SK-N-MC (cell line): ENCODE measurements at places on chromosomes 13 and 19.

DNA sequence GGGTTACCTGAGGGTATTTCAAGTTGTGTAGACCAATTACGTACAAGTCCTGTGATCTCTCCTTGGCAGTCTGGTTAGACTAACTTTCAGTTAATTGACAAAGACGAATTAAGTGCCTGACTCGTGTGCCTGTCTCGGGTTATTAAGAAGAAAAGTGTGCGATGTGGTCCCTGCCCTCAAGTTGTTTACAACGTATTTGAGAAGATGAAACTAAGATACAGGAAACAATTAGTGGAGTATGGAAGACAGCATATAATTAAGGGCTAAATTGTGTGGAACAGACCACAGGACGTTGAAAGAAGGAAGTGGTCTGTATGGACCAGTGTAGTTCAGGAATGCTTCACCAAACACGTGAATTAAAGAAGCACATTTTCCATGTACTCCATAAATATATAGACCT is 49.2 kb downstream of the KLF5 start:
- no peak for DNase-seq

GRCh38 chr13:79287939-79288795 is 117.9 kb downstream of the RBM26 start:
- DNase-seq = no peak

- DNase-seq = no peak
Observed at GRCh38 chr19:6232601-6233055, 47.1 kb downstream of the MLLT1 start.

GRCh38 chr19:15758379-15758778 is 20.6 kb downstream of the OR10H3 start:
- no peak for DNase-seq

GRCh38 chr13:103539265-103539664 is 473.0 kb upstream of the SLC10A2 start:
- no peak for DNase-seq

DNA sequence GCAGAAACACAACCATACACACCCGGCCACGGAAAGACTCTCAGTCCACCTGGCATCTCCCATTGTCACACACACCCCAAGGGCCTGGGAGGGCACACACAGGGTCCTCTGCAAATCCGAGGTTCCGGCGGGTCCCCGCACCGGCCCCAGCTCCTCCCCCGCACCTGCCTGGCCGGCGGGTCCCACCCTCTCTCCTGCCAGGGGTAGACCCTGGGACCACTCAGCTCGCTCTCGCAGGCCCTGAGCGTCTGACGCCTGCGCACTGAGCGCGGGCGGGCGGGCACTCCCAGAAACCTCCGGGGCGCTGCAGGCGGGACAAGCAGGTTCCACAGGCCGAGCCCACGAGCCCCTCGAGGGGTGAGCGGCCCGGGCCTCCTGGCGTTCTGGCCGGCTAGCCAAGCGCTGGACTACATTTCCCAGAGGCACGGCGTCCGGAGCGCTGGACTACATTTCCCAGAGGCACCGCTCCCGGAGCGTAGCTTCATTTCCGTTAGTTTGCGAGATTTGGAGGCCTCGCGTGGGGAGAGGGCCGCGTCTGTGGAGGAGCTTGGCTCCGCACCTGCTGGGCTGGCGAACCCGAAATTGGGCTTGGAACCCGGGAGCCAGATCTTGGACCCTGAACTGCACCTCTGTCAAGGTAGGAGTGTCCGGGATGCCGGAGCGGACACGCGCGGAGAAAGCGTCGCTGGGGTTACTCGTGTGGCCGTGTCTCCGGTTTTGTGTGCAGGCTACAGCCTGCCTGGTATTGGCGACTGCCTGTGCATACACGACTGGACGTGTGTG is at the start of gene ZNF420:
Gene ZNF420, plus strand, starts transcription at position 500 of the 783 bp plus-strand sequence. CDS start 10,686 bp downstream, outside the sequence.
- peak; percentile 62 for DNase-seq
